Activated CD4-positive, alpha-beta memory T cell treated with anti-CD3 and anti-CD28 coated beads for 36 hours (primary cell): ENCODE measurements at places on chromosomes 5 and 9. TPM values are rescaled to one million over a fixed set of nuclear protein-coding genes. Genes with fewer than 3 reads are reported as not detected.

SPINK6 gene
- not detected for total RNA-seq

ORM2 gene
- total RNA-seq, result not detected

WDR38 gene
- total RNA-seq, result not detected

FOXD4L3 gene
- not detected for total RNA-seq

GPX8 gene
- not detected for total RNA-seq

FBP2 gene
- total RNA-seq, result not detected

S1PR3 gene
- 0.70 TPM for total RNA-seq

SIMC1 gene
- total RNA-seq, result 26.8 TPM

GAPT gene
- total RNA-seq, result not detected

PTGER4 gene
- 53.7 TPM for total RNA-seq

TRIM23 gene
- total RNA-seq, result 5.3 TPM

GARIN3 gene
- total RNA-seq, result 1.3 TPM

PTGES gene
- not detected for total RNA-seq

BAAT gene
- not detected for total RNA-seq

COL27A1 gene
- total RNA-seq, result 4.0 TPM

GPR151 gene
- total RNA-seq, result not detected

EIF4E1B gene
- total RNA-seq, result not detected

C5orf58 gene
- total RNA-seq, result not detected

PCDHGA12 gene
- 0.07 TPM for total RNA-seq

NAIP gene
- total RNA-seq, result 6.9 TPM

SYK gene
- not detected for total RNA-seq

FAM169A gene
- 10.4 TPM for total RNA-seq

ADGRV1 gene
- not detected for total RNA-seq

STPG3 gene
- not detected for total RNA-seq

KCNV2 gene
- not detected for total RNA-seq

CTSV gene
- total RNA-seq, result 1.1 TPM

PCDHA10 gene
- total RNA-seq, result not detected

RNF224 gene
- total RNA-seq, result not detected

SV2C gene
- 0.02 TPM for total RNA-seq

ANKS6 gene
- total RNA-seq, result 16.0 TPM

INSL4 gene
- total RNA-seq, result not detected

PRDM9 gene
- total RNA-seq, result not detected

LCP2 gene
- 213 TPM for total RNA-seq

SLC45A2 gene
- not detected for total RNA-seq

GABRP gene
- not detected for total RNA-seq

LCN6 gene
- total RNA-seq, result not detected

NR4A3 gene
- 10.5 TPM for total RNA-seq

HNRNPA0 gene
- total RNA-seq, result 29.6 TPM

GRM6 gene
- total RNA-seq, result not detected

THBS4 gene
- 2.2 TPM for total RNA-seq

OGN gene
- total RNA-seq, result not detected

GARNL3 gene
- 3.9 TPM for total RNA-seq

PDCD1LG2 gene
- 0.83 TPM for total RNA-seq

SAXO1 gene
- total RNA-seq, result not detected

EGR1 gene
- total RNA-seq, result 64.2 TPM

PLPPR1 gene
- total RNA-seq, result not detected

PIK3R1 gene
- 35.3 TPM for total RNA-seq

PGM5 gene
- not detected for total RNA-seq

CERCAM gene
- 1.0 TPM for total RNA-seq

ARID3C gene
- 0.17 TPM for total RNA-seq

DOCK8 gene
- 141 TPM for total RNA-seq

CD274 gene
- 32.4 TPM for total RNA-seq

PCDHA1 gene
- total RNA-seq, result not detected

FOXD1 gene
- 0.46 TPM for total RNA-seq

ANGPTL2 gene
- not detected for total RNA-seq
